ENCODE measurements at places on chromosomes 7 and 10.

GRCh38 chr7:31688996-31689395 lies 2.0 kb downstream of the PPP1R17 start:
- H3K4me3 ChIP-seq, result no peak overlapping the region
- no peak overlapping the region for H3K27ac ChIP-seq
- DNase-seq, result no peak
- no peaks in the 10 kb centered on the region for H3K36me3 ChIP-seq
- peaks cover 3% of the 10 kb centered on the region for H3K27me3 ChIP-seq

GRCh38 chr7:131692131-131692960 lies 135.9 kb upstream of the PODXL start:
- no peaks in the 10 kb centered on the region for H3K36me3 ChIP-seq
- no peak overlapping the region for H3K27ac ChIP-seq
- DNase-seq, result peak; percentile 70
- H3K4me1 ChIP-seq, result peaks cover 3% of the 10 kb centered on the region

DNA sequence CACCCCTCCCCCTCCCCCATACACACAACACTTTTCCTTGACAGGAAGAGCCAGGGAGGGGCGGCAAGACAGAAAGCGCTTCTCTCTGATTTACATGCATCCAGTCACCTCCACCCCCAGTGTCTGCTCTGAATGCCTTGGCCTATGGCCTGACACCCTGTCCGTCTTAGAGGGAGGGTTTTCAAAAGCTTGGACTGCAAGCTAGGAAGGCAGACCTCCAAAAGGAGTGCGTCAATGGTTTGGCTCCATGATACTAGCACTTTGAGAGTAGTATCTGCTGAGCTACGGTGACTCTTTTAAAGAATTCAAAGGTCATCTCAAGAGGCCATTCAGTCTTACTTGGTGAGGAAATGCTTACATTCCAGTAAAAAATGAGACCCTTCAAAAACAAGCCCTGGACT lies 20.3 kb upstream of the PAX2 start:
- no peak overlapping the region for H3K4me3 ChIP-seq
- DNase-seq, result no peak

DNA sequence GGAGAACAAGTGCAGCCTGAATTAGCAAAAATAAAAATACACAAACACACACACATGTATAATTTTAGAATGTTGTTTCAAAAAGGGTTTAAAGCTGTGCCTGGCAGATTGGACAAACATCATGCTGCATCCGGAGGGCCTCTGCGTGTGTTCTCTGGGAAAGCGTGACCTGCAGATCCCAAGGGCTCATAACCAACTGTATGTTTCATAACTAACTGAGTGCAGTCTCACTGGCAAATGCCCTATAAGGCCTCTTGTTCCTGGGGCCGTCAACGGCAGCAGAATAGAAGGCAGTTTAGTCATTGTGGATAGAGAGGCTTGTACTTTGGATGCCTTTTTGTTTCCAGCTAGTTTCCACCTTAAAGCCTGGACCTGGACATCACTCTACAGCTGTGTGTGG lies 243.8 kb upstream of the KIAA1217 start:
- H3K27me3 ChIP-seq, result no peaks in the 10 kb centered on the region
- H3K4me3 ChIP-seq, result no peak overlapping the region
- no peak overlapping the region for H3K27ac ChIP-seq
- H3K4me1 ChIP-seq, result no peaks in the 10 kb centered on the region
- DNase-seq, result no peak

DNA sequence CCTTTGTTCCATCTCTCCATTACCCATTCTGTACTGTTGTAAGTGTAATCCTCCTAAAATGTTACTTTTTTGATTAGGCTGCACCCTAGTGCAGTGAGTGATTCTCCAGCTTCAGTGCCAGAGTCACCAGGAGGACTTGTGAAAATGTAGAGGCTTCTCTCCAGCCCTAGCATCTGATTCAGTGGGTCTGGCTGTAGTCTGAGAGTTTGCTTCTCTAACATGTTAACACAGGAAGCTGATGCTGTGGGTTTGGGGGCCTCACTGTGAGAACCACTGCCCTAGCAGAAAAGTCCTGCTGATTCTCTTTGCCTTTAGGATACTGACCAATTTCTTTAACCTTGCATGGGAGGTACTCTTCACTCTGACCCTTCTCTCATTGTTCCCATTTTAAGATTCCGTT lies 24.4 kb downstream of the CSGALNACT2 start:
- no peak for DNase-seq
- peaks cover 27% of the 10 kb centered on the region for H3K36me3 ChIP-seq
- H3K4me3 ChIP-seq, result no peak overlapping the region
- peak overlapping the region; percentile 10 for H3K27ac ChIP-seq
- H3K4me1 ChIP-seq, result peaks cover 57% of the 10 kb centered on the region
- H3K27me3 ChIP-seq, result no peaks in the 10 kb centered on the region

DNA sequence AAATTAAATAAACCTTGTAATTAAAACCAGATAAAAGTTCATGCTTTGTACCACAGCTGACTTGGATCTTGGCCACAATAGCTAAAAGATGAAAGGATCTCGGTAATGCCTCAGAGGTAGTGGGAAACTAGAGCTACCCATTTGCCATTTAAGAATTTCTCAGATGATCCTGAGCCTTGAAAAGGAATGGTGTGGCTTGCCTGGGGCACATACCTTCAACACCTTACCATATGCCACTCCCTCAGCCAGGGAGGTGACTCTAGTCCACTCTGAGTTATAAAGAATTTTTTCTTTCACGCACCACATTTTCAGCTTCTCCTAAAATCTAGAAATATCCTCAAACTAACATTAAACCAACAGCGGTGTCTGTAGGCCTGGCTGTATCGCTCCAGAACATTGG lies 516.3 kb upstream of the TEX47 start:
- H3K27ac ChIP-seq, result no peak overlapping the region
- H3K4me1 ChIP-seq, result no peaks in the 10 kb centered on the region
- H3K36me3 ChIP-seq, result no peaks in the 10 kb centered on the region

GRCh38 chr10:10462151-10462941 lies 555.3 kb upstream of the CELF2 start:
- H3K36me3 ChIP-seq, result no peaks in the 10 kb centered on the region
- H3K4me3 ChIP-seq, result no peak overlapping the region
- DNase-seq, result no peak
- no peak overlapping the region for H3K27ac ChIP-seq
- peaks cover 2% of the 10 kb centered on the region for H3K27me3 ChIP-seq

DNA sequence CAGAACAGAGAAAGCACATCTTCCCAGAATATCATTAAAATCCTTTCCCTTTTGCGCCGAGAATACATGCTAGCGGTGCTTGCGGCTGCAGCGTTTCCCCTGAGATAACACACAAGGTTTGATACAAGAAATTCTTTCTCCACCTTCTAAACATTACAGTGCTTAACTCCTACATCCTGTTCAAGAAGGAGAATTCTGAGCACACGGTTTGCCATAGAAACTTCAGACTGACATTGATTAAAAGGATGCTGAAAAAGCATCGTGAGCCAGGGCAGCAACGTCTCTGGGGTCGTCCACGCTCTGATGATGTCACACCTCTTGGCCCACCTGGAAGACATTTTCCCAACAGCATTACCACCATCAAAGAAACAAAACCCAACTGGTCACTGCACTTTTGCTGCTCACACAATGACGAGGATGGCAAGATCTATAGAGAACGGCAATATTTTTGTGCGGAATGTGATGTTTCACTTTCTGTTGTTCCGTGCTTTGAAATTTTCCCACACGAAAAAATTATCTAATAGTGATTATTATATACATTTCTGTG lies 27.0 kb upstream of the PRSS1 start:
- DNase-seq, result no peak
- H3K27ac ChIP-seq, result peak overlapping the region; percentile 53
- H3K4me3 ChIP-seq, result peak overlapping the region; percentile 77
- H3K4me1 ChIP-seq, result peaks cover 24% of the 10 kb centered on the region
- H3K36me3 ChIP-seq, result no peaks in the 10 kb centered on the region

GRCh38 chr7:155843426-155844018 lies 31.3 kb upstream of the SHH start:
- no peak overlapping the region for H3K27ac ChIP-seq
- no peaks in the 10 kb centered on the region for H3K36me3 ChIP-seq
- H3K4me3 ChIP-seq, result no peak overlapping the region
- no peak for DNase-seq
- H3K27me3 ChIP-seq, result peaks cover 4% of the 10 kb centered on the region

GRCh38 chr10:76868098-76868977 lies 769.3 kb downstream of the KCNMA1 start:
- H3K4me3 ChIP-seq, result no peak overlapping the region
- peaks cover 3% of the 10 kb centered on the region for H3K27me3 ChIP-seq
- no peaks in the 10 kb centered on the region for H3K36me3 ChIP-seq
- DNase-seq, result no peak
- no peak overlapping the region for H3K27ac ChIP-seq
- no peaks in the 10 kb centered on the region for H3K4me1 ChIP-seq

DNA sequence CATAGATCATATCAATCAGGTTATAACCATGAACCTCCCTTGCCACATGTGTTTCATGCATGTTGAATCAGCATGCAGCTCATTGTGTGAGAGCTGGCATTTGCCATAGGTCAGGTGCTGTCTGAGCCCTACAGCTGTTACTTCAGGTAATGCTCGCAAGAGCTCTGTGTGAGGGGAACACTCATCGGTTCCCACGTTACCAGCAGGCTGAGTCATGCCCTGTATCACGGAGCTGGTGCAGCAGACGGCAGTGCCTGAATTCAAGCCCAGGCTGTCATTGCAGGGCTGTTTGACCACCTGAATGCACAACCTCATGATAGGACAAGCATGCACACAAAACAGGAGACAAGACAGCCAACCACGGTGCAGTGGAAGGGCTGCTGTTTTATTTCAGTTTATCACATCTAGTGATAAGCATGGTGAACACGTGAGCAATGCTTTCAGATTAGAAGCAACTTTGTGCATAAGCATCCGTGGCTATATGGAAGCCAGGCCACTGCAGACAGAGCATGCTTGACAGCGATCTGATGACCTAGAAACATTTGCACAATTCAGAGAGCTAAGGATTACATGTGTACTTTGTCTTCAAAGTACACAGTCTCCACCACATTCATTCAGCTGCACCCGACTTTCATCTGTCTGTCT lies 56.4 kb upstream of the PFKP start:
- H3K4me3 ChIP-seq, result no peak overlapping the region
- H3K4me1 ChIP-seq, result peaks cover 3% of the 10 kb centered on the region
- no peak for DNase-seq
- H3K27ac ChIP-seq, result no peak overlapping the region
- H3K36me3 ChIP-seq, result no peaks in the 10 kb centered on the region

GRCh38 chr10:11165591-11166543 lies 148.2 kb downstream of the CELF2 start:
- peaks cover 12% of the 10 kb centered on the region for H3K36me3 ChIP-seq
- no peaks in the 10 kb centered on the region for H3K27me3 ChIP-seq
- no peak overlapping the region for H3K4me3 ChIP-seq
- peak overlapping the region; percentile 96 for H3K27ac ChIP-seq

GRCh38 chr7:16295558-16295957 lies 125.8 kb downstream of the CRPPA start:
- H3K36me3 ChIP-seq, result no peaks in the 10 kb centered on the region
- no peak for DNase-seq
- H3K4me3 ChIP-seq, result no peak overlapping the region
- H3K27me3 ChIP-seq, result no peaks in the 10 kb centered on the region
- H3K4me1 ChIP-seq, result no peaks in the 10 kb centered on the region

GRCh38 chr7:7317850-7318249 lies 135.5 kb downstream of the C1GALT1 start:
- no peaks in the 10 kb centered on the region for H3K4me1 ChIP-seq
- H3K27me3 ChIP-seq, result no peaks in the 10 kb centered on the region
- no peak for DNase-seq
- no peak overlapping the region for H3K4me3 ChIP-seq

DNA sequence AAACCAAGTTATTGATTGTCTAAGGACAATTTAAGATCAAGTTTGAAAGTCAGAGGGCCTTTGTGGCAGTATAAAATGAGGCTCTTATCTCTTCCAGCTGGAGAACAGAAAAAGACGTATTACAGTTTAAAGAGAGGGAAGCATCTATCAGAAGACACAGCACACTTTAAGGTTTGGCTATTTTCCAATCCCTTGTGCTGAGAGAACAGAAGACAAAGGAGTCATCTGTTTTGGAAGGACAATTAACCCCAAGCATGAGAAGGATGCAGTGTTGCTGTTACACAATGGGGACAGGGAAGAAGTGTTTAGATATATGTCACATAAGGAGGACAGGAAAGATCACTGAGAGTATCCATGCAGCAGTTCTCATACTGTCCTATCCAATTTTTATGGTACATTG lies 1224.2 kb upstream of the SORCS1 start:
- H3K27ac ChIP-seq, result no peak overlapping the region
- H3K4me3 ChIP-seq, result no peak overlapping the region
- no peaks in the 10 kb centered on the region for H3K36me3 ChIP-seq

DNA sequence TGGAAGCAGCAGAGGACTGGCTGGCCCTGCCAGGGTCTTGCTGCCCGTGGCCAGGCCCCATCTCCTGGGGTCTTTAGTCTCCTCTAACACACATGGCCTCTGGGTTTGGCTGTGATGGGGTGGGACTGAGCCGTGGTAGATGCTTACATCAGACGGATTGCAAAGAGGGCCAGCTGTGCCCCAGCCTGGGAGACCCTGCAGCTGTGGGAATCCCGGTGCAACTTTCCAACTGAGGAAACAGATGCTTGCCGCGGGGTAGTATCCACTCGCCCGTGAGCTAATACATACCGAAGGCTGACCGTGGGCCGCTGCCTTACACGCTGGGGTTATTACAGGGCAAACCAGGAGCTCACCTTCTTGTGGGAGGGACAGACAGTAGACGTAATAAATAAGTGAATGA lies 24.1 kb upstream of the SH2B2 start:
- DNase-seq, result no peak
- H3K4me1 ChIP-seq, result no peaks in the 10 kb centered on the region
- H3K27me3 ChIP-seq, result no peaks in the 10 kb centered on the region
- no peaks in the 10 kb centered on the region for H3K36me3 ChIP-seq

- no peak overlapping the region for H3K4me3 ChIP-seq
- H3K36me3 ChIP-seq, result peaks cover 36% of the 10 kb centered on the region
- no peak for DNase-seq
Measured at GRCh38 chr7:152673897-152674296, 2.0 kb downstream of the XRCC2 start.

DNA sequence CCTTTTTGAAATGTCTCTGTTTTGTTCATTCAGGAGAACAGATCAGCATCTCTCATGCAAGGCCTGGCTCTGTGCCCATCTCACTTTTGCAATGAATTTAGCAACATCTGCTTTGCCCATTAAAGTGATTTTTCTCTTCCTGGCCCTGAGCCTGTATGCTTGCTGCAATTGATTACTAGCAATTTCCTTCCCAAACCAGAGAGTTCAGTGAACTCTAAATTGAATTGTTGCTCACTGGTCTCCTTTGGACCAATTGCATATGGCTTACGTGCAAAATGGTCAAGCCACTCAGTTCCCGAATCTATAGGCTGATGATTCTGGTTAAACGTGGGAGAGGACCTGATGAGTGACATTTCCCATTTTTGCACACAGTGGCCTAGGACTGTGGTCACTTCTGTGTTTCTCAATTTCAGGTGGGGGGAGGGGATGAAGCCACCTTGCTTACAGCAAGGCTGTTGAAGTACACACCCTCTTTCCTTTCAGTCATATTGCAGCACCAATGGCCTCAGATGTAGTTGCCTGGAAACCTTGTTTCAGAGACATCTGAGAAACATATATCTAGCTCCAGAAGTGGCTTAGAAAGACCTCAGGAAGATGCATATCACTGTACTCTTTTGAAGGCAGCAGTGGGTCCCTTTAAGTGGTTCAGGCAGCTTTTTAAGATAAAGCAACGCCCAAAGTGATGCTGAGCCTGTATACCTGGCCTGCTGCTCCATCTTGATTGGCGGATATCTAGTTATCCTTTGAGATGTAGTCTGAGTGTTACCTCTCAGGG lies 201.4 kb downstream of the PTEN start:
- peaks cover 1% of the 10 kb centered on the region for H3K27me3 ChIP-seq
- DNase-seq, result peak; percentile 20
- peaks cover 73% of the 10 kb centered on the region for H3K4me1 ChIP-seq
- peak overlapping the region; percentile 23 for H3K4me3 ChIP-seq

GRCh38 chr10:103645141-103646054 lies 151.9 kb downstream of the NEURL1 start:
- no peaks in the 10 kb centered on the region for H3K4me1 ChIP-seq
- DNase-seq, result no peak
- H3K4me3 ChIP-seq, result no peak overlapping the region
